ENCODE measurements at places on chromosomes 4 and X. TPM values are rescaled to one million over a fixed set of nuclear protein-coding genes. Genes with fewer than 3 reads are reported as not detected.

KLB gene
- total RNA-seq: not detected

PCDH11X gene
- not detected for total RNA-seq

LRP2BP gene
- total RNA-seq: 0.34 TPM

HMX1 gene
- not detected for total RNA-seq

ANKRD17 gene
- 17.6 TPM for total RNA-seq

SLC10A4 gene
- total RNA-seq: not detected

POU4F2 gene
- not detected for total RNA-seq

CXCL11 gene
- not detected for total RNA-seq

MSANTD1 gene
- total RNA-seq: 0.55 TPM

TMEM144 gene
- total RNA-seq: 5.4 TPM

HSPA4L gene
- 13.1 TPM for total RNA-seq

MAGEB3 gene
- total RNA-seq: not detected

LRPAP1 gene
- total RNA-seq: 116 TPM
